ENCODE measurements at places on chromosomes 6 and 20. TPM values are rescaled to one million over a fixed set of nuclear protein-coding genes. Genes with fewer than 3 reads are reported as not detected.

DYNLT1 gene
- total RNA-seq = 35.0 TPM

FAM209B gene
- total RNA-seq = not detected

TTBK1 gene
- total RNA-seq = under 0.01 TPM

TCF21 gene
- total RNA-seq = not detected

MCCD1 gene
- total RNA-seq = not detected
